Mesenchymal stem cell (in vitro differentiated cells and primary cell): ENCODE measurements at places on chromosomes 4 and X.

DNA sequence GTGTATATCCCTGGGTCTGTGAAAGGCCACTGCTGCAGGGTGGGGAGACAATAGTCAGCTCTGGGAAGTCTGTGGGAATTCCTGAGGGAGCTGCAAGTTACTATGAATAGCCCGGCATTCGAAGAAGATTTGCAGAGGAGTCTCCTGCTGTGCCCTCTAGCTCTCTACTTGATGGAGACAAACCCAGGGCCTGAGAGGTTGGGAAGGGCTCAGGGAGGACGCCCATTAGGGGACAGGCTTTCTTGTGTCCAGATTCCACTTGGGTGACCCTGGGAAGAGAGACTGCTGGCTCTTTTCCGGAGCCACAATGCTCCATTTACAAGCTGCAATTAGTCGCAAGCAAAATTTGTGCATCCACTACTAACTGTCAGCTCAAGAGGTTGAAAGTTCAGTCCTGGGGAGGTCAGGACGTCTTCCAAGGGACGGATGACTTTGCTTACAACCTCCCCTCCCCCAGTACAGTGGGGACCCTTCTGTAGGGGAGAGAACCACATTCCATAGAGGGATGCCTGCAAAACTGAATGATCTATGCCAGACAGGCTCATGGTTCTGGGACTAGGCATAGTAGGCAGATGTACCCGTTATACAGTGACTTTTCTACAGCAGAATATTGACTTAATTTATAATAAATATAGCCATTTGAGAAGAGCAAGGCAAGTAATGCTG, 48.2 kb upstream of the PHOX2B start:
- no peak for DNase-seq

- no peak for DNase-seq
Measured at GRCh38 chr4:57448452-57448851, 338.3 kb upstream of the IGFBP7 start.

DNA sequence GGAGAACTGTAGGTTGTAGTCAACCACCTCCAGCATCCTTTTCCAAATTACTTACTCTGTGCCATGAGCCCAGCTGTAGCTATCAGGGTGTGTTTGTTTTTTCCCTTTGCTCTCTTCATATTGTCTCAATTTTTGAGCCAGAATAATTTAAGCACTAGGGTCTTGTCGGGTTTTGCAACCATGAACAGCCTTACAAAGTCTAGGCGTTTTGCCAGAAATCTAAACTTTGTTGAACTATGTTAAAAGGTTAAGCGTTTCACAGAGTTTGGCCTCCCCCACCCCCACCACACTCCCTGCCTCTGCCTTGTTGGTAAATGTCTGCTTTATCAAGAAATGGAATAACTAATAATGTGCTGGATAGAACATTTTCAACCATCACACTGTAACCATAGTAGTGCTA, 190.6 kb upstream of the TTC29 start:
- DNase-seq = peak; percentile 75

DNA sequence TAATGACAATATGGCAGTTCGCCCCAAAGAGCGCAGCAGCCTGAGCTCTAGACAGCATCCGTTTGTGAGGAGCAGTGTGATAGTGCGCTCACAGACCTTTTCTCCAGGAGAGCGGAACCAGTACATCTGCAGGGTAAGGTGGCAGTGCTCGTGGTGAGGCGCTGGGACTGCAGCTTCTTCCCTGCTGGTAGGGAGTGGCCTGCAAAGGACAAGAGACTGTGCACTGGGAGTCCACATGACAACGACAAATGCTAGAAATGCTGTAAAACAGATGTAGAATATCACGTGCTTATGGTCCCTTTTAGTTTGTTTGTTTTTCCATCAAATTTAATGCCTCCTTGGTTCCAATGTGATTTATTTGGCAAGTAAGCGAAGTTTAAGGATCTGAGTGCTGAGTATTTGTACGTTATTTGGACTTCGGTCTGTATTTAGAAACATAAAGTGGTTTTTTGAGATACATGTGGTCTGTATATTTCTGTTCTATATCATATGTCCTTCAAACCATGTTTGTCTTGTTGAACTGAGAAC, 35.8 kb downstream of the CLDN22 start:
- DNase-seq = peak; percentile 17

- peak; percentile 57 for DNase-seq
Measured at GRCh38 chr4:75512386-75513211, 1.6 kb downstream of the RCHY1 start.
